ENCODE measurements at places on chromosomes 3 and 15.

- no peak for DNase-seq
Measured at GRCh38 chr15:39882602-39883001, 37.5 kb downstream of the GPR176 start.

GRCh38 chr15:29379647-29380046 is 110.0 kb upstream of the NSMCE3 start:
- no peak for DNase-seq

GRCh38 chr3:194537732-194538247 is 51.0 kb upstream of the ATP13A3 start:
- peak; percentile 98 for DNase-seq

DNA sequence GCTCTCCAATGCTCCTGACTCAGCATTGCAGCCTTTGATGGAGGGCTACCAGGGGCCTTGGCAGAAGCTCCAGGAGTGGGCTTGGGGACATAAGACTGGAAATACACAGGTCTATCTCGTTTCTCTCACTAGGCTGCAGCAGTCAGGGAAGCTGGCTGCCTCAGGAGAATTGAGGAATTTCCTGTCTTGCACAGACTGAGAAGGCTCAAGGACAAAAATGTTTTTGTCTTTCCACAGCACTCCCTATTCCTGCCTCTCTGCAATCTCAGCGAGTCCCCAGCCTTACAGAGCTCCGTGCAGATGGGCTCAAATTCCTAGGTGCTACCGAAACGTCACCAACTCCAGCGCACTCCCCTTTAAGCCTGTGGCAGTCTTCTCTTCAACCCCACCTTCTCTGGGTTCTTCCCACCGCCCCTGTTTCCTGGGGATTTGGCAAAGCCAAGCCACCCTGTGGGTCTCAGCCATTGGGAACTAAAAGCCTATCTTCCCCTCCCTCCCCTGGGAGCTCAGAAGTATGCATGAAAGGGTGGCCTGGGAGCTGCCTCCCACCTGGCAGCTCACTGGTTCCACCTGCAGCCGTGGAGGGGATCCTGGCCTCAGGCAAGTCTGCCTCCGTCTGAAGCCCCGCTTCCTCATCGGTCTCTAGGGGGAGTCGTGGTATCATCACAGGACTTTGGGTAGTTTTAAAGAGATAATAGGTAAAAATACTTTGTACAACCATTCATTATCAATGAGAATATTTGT is 322.6 kb upstream of the FRG2C start:
- no peak for DNase-seq

DNA sequence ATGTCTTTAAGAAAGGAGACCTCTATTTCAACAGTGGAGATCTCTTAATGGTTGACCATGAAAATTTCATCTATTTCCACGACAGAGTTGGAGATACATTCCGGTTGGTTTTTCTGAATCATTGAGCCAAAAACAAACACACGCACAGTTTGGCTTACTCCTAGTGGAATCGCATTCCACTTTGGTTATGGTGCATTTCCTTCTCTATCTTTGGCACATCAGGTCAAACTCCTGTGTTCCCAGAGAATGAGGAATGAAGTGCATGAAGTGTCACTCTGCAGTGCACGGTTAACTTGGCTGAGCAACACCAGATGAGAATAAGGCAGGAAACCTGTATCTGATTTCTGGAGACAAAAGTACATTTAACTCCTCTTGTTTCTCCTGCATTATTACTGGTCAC is 38.5 kb downstream of the HDC start:
- peak; percentile 88 for DNase-seq

DNA sequence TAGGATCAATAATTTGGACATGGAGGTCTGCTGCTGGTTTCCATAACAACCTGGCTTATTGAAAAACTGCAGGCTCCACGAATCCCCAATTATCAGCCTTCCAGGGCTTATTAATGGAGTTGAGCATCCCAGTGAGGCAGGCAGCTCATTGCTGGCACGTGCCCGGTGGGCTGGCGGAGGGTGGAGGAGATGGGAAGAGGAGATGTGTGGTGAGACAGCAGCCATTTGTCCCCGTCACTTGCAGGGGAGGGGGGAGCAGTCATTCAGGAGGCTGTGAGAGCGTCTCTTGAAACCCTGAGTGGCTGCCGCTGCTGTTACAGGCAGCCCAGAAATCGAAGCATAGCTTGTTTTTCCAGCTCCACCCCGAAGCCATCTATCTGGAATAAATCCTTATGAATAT is 70.6 kb downstream of the GAP43 start:
- no peak for DNase-seq

- DNase-seq, result no peak
Measured at GRCh38 chr15:39498629-39499028, 82.2 kb upstream of the THBS1 start.

- DNase-seq, result no peak
Measured at GRCh38 chr3:114242947-114243346, 5.6 kb upstream of the ZNF80 start.

DNA sequence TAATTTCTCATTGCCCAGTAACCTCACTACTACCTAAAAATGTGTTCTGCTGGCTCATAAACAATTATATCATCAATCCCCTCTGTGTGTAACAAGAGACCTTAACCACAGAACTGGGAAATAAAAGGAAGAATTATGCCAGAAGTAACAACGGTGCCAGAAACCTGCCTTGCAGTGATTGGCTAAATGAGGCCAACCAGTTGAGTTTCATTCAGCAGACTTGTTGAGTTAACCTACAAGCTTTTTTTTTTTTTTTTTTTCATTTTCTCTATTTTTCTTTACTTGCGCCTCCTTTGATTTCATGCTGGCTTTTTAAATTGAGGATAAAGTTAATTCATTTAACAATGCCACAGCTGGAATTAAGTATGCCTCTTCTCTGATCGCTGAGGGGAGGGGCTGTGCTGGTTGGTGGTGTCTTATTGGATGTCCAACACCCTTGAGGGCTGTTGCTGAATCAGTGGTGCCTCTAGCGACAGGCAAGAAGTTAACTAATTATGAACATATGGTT is 30.0 kb upstream of the GMNC start:
- peak; percentile 45 for DNase-seq

- DNase-seq, result no peak
Measured at GRCh38 chr15:86197770-86198169, 118.1 kb downstream of the AGBL1 start.

DNA sequence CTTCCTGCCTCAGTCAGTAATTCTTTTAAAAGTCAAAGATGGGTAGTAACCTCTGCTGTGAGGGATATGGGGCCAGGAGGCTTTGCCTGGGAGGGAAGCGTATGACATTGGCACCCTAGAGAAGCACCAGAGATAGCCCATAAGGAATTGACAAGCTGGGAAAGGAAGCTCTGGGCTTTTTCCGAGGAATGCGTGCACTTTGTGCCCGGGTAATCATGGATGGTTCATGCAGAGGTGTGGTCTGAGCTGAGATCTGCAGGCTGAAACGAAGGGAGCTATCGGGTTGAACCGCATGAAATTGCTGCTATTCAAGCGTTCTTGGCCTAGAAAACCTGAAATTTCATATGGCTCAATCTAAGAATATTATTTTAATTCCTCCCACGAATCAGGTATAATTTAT is 127.7 kb upstream of the TLE3 start:
- no peak for DNase-seq

DNA sequence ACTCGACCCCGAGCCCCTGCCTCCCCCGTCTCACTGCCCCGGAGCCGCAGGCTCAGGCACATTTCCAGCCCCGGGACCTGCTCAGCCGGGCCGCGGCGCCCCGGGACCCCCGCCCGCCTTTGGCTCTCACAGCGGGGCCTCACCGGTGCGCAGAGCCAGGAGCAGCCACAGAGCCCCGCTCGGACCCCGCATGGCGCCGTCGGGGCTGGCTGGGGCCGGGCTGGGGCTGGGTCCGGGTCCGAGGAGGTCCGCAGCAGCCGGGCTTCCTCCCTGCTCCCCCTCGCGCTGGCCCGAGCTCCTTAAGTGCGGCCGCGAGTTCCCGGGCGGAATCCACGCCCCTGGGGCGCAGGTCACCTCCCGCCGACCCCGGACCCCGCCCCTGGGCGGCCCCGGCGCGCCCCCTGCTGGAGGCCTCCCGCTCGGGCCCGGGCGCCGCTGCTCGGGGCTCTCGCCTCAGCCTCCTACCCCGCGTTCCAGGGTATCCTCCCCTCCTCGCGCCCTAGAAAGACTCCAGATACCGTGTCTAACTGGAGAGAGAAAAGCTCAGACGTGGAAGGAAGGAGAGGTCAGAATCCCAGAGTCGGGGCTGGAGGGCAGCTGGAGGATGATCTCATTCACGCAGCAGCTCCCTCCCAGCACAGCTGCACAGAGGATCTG is at the start of gene MELTF:
Gene MELTF, minus strand, starts transcription at position 307 of the 657 bp plus-strand sequence. Its CDS starts 115 bp downstream, at position 192.
- DNase-seq, result peak; percentile 67

DNA sequence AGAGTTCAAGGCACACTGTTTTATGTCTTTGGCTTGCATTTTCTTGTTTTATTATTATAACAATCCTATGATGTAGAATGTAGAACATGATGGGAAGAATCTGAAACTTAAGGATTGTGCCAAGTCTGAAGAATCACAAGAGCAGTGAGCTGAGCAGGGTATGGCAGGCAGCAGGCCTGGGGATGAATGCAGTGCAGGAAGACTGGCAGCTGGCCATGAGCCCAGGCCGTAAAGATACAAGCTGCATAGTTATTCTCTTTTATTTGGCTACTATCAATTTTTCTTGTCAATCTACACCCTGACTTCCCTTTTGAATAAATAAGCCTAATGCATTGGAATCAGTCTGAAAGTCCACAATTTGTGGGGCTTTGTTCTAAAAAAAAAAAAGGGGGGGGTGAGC is 89.6 kb upstream of the ARPP21 start:
- no peak for DNase-seq

- DNase-seq, result peak; percentile 18
Measured at GRCh38 chr3:72907731-72908620, 20.1 kb downstream of the GXYLT2 start.

DNA sequence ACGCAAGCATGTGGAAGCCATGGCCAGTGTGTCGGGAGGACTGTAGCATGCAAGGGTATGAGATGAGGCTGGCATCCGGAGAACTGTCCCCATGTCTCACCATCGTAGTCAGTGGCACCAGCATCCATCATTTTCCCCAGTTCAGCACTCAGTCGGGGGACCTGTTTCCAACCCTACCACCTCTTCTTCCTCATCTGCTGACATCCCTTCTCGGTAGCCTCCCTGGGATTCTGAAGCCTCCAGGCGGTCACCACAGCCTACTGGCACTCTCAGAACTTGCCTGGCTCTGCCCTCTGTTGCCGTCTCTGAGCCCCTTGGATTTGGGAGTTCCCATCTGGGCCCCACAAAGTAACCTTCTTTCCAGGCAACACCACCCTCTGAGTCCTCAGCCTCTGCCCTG is 131.1 kb upstream of the ABHD17C start:
- DNase-seq, result no peak

- DNase-seq, result peak; percentile 50
Measured at GRCh38 chr3:160448845-160449635, 546 bp downstream of the TRIM59 start.

GRCh38 chr3:128062033-128062745 is 10.0 kb downstream of the SEC61A1 start:
- DNase-seq, result no peak

DNA sequence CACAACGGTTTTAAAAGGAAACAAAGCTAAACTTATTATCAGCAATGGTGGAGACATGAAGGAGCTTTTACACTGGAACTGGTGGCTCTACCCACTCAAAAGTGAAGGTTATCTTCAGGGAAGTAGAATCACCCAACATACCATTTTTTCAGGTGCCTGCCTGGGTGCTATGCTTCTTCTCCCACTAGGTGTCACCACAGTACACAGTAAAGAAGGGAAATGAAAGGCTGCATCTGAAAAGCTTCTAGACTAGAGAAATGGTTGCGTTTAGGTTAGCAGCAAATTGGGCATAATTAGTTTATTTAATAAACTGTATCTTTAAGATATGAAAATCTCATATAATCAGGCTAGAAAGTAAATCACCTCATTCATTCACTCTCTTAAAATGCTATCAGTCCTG is 47.0 kb upstream of the SELENOK start:
- DNase-seq, result peak; percentile 48

- no peak for DNase-seq
Measured at GRCh38 chr3:85567071-85567676, 608.4 kb downstream of the CADM2 start.

DNA sequence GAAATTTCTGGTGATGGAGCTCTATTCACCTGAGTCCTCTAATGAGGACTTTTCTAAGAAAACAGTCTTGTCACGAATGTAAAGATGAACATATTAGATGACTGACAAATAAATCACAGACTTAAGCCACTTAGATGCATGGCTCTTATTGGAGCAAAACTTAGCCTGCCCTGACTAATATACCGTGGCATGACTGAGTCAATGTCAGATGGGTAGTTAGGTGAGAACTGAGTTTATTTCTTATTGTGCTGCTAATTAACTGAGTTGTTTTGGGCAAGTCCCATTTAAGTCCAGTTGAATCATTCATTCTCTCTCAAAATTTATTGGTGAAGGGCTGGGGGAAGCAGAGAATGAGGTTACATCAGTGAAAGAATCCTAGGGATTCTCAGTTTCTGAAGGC is 459.8 kb downstream of the MCTP2 start:
- DNase-seq, result no peak

- no peak for DNase-seq
Measured at GRCh38 chr15:69666921-69667811, 214.5 kb downstream of the RPLP1 start.

- peak; percentile 24 for DNase-seq
Measured at GRCh38 chr3:88059380-88060170, 520 bp downstream of the ZNF654 start.

GRCh38 chr3:41324156-41324475 is 124.8 kb downstream of the CTNNB1 start:
- no peak for DNase-seq

DNA sequence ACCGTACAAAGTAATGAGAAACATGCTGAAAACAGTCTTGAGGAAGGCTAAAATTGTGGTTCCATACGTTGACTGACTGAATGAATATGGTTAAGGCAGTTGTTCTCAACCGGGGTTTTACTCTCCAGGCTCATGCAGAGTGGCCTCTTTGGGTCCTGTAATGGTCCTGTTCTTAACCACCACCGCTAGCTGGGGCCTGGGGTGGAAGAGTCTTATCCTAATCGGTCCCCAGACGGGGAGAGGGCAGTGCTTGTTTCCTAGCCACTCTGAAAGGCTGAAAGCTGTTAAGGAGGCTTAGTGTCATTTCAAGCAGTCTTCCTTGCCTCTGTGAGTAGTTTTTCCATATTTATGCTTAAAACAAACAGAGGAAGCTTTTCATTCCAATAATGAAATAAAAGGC is 32.0 kb downstream of the SELENOT start:
- no peak for DNase-seq

DNA sequence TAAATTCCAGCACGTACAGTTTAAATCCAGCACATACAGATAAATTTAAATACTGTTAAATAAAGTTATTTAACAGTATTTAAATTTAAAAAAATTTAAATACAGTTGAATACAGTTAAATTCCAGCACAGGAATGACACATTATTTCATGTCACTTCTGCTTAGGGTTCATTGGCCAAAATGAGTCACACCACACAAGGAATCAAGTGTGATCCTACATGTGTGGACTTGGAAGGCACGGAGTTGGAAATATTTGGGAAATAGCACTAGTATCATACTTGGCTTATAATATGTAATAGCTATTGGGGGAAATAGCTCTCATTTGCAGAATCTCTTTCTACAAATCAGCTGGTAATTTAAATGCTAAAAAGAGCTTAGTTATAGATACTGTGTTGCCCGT is 10.6 kb downstream of the RAB7A start:
- peak; percentile 37 for DNase-seq
